GOT3 (cell line): ENCODE measurements at places on chromosomes 16 and 17.

- DNase-seq = no peak
These were observed 4.9 kb upstream of the HIGD1B start for GRCh38 chr17:44842748-44843147.

GRCh38 chr17:58487589-58488427 is at the start of gene HSF5:
HSF5 (minus strand) TSS chr17:58488408; CDS start chr17:58488274, 134 bp downstream.
- no peak for DNase-seq

GRCh38 chr17:9783050-9783449 is 8.3 kb downstream of the DHRS7C start:
- DNase-seq = no peak

GRCh38 chr17:77311371-77311981 is 170.7 kb downstream of the SEC14L1 start:
- no peak for DNase-seq

- DNase-seq = no peak
These were observed 4.2 kb upstream of the NDRG4 start for GRCh38 chr16:58495521-58496331.

DNA sequence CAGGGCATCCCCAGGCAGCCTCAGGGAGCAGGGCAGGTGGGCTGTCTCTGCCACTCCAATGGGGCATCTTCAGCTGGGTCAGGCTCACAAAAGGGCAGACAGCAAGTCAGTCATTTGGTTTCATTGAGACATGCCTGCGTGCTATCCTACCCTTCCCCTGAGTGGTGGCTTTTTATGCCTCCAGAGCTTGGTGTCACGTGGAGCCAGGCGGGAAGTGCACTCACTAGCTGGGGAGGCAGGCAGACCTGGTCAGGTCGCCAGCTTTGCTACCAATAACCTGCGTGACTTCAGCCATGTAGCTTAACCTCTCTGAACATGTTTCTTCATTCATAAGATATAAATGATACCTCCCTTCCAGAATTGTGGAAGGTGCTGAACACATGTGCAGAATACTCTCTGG is 415.0 kb downstream of the SOX9 start:
- no peak for DNase-seq

DNA sequence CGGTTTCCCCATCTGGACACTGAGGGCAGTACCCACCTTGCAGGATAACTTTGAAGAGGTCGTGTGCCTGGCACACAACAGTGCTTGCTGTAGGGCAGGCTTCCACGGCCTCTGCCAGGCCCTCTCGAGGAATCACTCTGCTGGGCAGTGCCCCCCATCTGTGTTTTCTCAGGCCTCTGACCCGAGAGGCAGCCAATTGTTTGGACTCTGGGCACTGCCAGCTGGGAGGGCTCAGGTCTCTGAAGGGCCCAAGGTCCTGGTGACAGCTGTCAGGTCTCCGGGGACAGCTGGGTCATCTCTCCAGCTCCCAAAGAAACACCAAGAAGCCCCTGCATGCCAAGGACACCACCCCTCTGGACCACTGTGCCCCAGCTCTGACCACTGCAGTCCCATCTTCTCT is 1.0 kb upstream of the RAB26 start:
- no peak for DNase-seq

- no peak for DNase-seq
These were observed 87.9 kb downstream of the CLEC16A start for GRCh38 chr16:11032000-11032921.
